ENCODE measurements at places on chromosomes 6 and 20.

DNA sequence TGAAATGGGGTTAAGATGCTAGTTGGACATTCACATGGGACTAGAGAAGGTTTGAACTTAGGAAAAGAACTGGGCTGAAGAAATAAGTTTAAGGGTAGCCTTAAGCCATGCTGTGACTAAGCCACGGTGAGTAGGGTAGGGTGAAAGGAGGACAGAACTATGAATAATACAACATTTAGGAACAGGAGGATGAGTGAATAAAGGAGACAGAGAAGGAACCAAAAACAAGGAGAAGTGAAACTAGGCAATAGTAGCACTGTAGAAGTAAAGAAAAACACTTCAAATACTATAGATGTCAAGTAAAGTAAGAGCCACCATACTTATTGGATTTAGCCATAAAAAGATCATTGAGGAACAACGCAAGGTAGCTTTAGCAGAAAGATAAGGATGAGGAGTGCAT is 111.2 kb downstream of the KCNQ5 start:
- no peak for DNase-seq

DNA sequence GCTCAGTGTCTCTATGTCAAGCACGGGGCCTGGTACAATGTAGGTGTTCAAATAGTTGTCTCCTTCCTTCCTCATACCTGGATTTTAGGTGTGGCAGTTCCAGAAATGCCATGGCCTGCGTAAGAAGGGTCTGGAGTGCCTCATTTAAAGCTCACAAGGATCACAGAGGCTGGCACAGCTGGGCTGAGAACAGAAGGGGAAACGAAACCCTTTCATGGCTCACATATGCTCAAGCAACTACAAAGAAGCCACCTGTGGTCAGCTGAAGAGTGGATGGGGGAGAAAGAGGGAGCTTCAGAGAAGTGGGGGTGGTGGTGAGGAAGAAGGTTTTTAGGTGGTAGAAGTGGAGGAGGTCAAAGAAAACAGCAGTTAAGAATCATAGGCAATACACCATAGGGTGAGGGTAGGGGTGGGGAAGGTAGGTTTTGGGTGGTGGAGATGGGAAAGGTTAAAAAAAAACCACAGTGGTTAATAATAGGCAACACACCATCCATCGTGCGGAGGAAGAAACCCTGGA is 17.0 kb upstream of the TOP1 start:
- DNase-seq, result peak; percentile 79

DNA sequence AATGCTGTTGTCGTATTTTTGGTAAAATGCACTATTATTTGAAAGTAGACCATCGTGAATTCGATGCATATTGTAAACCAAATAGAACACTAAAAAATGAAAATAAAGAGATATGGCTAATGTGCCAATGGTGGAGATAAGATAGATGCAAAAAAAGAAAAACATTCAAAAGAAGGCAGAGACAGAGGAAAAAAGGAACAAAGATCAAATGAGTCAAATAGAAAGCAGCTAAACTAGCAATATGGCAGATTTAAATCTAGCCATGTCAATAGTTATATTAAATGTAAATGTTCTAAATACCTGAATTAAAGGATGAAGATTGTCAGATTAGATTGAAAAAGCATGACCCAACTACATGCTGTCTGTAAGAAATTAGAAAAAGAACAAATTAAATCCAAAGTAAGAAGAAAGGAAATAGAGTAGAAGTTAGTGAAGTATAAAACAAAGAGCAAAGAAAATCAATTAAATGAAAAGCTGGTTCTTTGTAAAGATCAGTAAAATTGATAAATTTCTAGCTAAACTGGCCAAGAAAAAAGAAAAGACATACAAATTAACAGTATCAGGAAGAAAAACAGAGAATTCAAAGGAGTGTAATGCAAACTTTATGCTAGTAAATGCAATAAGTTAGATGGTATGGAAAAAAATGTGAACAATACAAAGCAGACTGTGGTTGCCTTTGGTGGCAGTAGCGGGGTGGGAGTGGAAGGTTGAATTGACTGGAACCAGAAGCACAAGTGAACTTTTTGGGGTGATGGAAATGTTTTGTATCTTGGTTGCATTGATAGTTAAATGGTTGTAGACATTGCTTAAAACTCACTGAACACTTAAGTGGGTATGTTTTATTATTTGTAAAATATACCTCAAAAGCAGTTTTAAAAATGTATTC is 44.8 kb downstream of the PTPN1 start:
- DNase-seq, result no peak

DNA sequence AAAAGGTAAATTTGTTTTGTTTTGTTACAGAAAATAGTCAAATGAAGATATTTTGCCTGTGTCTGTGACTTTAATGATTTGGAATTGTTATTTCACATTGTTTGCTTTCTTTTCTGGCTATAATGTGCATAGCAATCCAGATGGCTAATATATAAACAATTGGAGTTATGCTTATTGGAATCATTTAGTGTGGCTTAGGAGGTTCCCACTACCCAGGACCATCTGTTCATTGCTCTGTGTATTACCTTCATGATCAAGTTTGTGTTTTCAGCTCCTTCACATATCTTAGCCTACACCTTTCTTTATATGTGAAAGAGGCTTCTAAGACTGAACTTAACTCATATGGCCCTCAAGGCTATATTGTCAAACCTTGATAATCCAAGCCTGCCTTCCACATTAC is 232.9 kb downstream of the BCKDHB start:
- no peak for DNase-seq

GRCh38 chr20:38995536-38996044 is 33.4 kb downstream of the DHX35 start:
- DNase-seq, result no peak

GRCh38 chr20:49187330-49187850 is 744 bp downstream of the STAU1 start:
- peak; percentile 33 for DNase-seq

DNA sequence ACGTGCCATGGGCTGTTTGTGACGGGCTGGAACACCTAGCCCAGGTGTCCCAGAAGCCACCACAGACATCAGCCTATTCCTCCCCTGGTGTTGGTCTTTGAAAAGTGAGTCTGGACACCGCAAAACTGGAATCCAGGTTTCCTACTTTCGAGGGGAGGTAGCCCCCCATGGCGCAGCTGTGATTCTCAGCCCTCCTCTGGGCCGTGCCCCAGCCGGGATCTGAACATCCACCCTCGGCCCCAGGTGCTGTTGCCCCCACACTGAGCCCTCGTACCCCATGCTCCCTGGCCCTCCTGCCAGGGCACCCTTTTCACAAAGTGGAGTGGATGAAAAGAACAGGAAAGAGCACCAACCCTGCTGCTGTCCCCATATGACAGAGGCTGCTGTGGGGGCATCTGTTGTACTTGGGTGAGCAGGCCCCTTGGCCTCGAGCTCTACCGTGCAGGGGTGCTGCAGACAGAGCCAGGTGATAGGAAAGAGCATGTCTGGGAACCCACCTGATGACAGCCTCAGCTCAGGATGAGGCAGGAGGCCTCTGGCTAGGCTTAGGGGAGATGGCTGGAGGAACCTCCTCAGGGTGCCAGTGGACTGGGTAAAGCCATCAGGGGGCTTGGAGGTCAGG is 18.8 kb upstream of the MAS1L start:
- DNase-seq, result peak; percentile 22

- no peak for DNase-seq
Observed at GRCh38 chr6:170151804-170152123, 139.1 kb downstream of the DLL1 start.

DNA sequence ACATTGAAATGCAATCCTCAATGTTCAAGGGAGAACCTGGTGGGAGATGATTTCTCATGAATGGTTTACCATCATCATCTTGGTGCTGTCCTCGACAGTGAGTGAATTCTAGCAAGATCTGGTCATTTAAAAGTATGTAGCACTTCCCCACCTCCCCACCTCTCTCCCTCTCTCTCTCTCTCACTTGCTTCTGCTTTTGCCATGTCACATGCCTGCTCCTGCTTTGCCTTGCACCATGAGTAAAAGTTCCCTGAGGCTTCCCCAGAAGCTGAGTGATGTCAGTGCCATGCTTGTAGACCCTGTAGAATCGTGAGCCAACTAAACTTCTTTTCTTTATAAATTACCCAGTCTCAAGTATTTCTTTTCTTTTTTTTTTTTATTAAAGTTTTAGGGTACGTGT is 60.5 kb downstream of the DST start:
- DNase-seq, result no peak

DNA sequence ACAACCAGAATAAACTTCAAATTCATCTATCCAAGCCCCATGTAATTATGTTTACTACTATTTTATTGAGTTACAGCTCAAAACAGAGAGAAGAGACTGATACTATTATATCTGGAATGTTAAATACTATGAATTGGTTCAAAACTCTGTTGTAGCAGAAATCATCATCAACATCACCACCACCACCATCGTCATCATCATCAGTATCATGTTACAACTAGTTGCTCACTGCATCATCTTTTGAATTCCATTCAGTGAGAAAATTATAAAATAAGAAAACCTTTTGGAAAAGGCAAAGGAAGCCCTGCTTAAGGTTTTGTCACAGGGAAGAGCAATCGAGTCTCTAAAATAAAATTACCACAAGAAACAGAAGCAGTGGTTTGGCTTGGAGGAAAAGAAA is 36.2 kb upstream of the THEMIS start:
- DNase-seq, result no peak

- no peak for DNase-seq
Observed at GRCh38 chr6:119493980-119494379, 144.4 kb upstream of the MAN1A1 start.

GRCh38 chr6:13452346-13453117 is 34.9 kb downstream of the GFOD1 start:
- no peak for DNase-seq

GRCh38 chr6:87899499-87900147 is 148.0 kb upstream of the SPACA1 start:
- DNase-seq, result no peak

GRCh38 chr6:69362209-69362608 is 434.6 kb downstream of the LMBRD1 start:
- no peak for DNase-seq

DNA sequence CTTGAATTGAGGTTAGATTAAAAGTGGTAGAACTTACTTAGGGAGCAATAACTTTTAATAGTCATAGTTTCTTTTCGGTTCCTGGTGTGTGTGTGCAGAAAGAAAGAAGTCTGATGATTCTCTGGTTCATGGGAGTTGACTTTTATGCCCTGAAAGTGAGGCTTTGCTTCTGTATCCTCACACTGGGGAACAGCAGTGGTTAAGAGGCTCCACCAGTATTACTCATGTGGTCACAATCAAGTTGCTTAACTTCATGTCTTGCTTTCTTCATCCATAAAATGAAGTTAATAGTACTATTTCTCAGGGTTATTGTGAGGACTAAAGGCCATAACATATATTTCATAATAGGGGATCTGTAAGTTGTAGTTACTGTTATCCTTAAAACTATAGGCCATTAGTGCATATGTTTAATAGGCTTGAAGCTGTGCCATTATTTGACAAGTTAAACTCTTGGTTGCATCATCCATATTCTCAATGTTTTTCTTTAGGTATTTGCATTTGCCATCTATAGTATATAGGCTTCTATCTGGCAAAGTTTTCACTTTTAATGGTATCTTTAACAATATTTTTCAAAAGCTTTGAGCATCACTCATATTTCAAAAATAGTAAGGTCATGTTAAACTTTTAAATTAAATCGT is 262.4 kb downstream of the PLCB1 start:
- no peak for DNase-seq

DNA sequence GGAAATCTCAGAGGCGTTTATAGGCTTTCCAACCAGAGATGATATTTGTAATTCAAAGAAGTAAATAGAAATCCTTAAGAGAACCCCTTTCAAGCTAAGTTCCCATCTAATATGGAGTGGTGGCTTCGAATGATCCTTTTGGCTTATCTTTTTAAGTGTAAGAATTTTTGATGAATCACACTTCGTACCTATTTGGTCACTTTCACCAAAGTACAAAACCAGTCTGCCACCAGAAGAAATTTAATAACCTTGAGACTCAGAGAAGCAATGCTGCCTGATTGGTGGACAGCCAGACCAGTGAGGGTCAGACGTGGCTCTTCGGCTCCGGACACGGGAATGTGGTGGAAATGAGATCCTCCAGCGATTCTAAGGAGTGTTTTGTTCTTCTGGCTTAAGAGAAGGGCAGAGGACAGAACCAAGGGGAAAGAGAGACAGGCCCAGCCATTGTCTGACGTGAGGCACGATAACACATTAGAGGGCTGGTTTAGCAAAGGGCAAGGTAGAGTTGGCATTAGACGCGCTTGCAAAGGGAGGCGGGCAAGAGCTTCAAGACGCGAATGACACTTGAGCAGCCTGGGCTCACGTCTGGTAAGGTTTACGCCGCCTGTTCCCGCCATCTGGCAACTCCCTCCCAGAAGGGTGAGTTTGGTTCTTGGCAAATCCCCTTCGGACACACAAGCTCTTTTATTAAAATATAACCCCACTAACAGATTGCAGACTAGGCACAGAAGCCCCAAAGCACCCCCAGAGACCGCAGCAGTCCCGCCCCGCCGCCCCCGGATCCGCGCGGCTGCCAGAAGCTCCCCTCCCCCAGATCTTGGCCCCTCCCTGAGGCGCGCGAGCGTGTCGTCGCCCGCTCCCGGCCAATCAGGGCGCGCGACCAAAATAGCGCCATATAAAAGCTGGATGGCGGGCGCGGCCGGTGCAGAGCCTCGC is 50.0 kb upstream of the EZR start:
- no peak for DNase-seq

DNA sequence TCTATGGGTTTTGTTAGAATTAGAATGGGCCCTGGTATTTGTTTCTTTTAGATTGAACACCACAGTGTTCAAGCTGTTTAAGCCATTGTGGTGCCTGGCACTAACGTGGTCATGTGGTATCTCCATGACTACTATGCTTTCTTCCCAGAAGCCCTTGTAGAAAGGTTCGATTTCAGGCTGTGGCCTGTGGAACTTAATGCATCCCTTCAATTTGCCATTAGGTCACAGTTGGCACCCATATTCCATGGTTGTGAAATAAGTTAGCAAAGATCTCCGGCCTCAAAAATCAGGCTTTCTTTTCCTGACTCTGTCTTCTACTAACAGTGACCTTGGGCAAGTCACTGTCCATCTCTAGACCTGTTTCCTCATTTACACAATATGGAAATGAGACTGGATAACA is 31.3 kb upstream of the AAR2 start:
- no peak for DNase-seq

DNA sequence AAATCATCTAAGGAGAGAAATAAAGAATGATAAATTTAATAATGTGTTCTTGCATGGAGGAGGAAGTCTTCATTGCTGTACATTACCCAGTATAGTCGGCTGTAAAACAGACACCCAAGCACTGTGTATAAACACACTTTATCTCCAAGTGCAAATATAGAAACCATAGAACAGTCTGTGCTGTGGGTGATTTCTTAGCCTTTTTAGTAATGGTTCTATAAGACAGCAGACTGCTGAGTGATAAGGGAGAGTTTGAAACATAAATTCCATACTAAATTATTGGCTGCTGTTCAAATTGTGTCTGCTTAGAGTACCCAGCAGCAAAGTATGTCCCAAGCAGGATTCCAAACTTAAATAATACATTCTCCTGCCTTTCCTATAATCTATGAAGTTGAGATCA is 4.6 kb downstream of the FILIP1 start:
- DNase-seq, result no peak

- no peak for DNase-seq
Observed at GRCh38 chr20:57470666-57471495, 54.1 kb downstream of the CTCFL start.

Measured in GM13976 (cell line).